Stromal cell of bone marrow (primary cell): ENCODE measurements at places on chromosomes 13 and 19.

DNA sequence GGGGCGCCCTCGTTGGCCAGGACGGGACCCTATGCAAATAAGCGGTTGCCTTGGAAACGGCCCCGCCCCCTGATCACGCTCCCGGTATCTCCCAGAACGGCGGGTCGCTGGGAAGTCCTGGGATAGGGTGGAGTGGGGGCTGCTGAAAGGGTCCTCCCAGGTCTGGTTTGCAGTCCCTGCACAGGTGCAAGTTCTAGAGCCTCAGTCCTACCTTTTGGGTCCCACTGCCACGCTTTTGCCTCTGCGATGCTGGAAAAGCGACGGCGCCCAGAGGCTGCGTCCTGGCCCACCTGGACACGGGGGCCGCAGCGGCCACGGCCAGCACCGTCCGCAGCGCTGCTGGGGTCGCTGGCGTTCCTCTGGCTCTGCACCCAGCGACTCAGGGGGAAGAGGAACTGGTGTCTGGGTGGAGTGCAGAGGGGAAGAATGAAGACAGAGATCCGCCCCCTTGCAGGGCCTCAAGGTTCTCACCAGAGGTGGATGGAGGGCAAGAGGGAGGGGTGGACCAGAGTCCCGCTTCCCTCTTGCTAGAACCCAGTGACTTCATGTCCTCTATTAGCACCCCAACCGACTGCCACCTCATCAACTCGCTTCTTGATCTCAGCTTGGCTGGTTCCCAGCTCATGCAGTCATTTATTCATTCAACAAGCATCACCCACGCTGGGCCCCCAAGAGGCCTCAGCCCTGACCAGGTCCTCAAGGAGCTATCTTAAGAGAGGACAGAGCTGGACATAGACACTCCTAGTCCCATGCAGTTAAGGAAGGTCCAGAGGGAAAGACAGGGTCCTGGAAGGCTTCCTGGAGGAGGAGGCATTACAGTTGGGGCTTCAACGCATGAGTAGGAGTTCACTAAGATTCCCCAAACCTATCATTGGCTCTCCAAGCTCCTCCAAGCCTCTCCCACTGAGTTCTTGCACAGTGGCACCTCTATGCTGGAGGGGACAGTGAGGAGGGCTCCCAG is at the start of gene LRRC25:
TSS of gene LRRC25 (minus strand) at position 381 of the 961 bp plus-strand sequence. CDS start 659 bp downstream, outside the sequence.
- no peak for DNase-seq

- DNase-seq, result no peak
Measured at GRCh38 chr13:32790731-32791130, 204.5 kb downstream of the PDS5B start.

DNA sequence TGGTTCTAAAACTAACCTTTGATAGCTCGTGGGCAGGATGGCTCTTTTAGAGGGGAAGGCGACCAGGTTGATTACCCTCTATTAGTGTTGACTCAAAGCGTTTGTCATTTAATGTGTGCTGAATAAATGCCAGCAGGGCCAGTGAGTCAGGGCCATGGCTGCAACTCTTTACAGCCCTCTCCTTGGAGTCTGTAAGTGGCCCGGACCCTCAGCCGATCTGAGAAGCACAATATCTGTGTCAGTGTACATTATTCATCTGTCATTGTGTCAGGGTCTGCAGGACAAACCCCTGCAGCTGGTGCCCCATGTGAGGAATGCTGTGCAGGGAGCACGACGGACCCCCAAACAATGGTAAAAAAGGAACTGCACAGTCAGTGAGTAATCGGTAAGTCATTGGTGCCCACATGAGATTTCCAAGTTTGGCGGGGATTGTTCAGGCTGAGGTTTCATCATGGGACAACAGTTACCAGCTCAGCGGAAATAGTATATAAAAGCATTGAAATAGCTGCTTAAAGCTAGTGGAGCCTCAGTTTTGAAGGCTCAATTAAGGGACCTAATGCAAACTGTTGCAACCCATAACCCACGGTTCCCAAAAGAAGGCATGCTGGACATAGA is 139.1 kb downstream of the ZNF675 start:
- no peak for DNase-seq

GRCh38 chr19:54949412-54949811 is 2.1 kb upstream of the NLRP7 start:
- DNase-seq, result no peak

DNA sequence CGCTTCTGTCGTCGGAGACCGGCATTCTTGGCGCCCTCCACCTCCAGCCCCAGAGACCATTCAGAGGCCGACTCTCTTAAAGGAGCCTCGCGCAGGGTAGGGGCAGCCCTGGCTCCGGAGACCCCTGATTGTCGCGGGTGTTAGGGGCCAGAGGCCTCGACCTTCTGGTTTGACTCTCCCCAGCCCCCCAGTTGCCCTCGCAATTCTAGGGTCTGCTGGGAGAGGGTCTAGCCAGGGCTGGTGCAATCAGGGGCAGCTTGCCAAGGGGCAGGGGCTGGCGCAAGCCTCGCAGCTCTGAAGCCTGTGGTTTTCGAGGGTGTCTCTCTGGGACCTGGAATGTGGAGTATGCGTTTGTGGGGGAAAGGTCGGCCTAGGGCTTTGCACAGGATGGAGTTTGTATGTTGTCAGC is 1.6 kb upstream of the SLC7A10 start:
- DNase-seq, result no peak

GRCh38 chr13:81988567-81988966 is 1647.6 kb upstream of the SPRY2 start:
- no peak for DNase-seq

GRCh38 chr19:34232566-34233481 is 21.5 kb upstream of the GARRE1 start:
- DNase-seq, result peak; percentile 93

- DNase-seq, result no peak
Measured at GRCh38 chr19:33514885-33515551, 6.6 kb downstream of the PEPD start.

DNA sequence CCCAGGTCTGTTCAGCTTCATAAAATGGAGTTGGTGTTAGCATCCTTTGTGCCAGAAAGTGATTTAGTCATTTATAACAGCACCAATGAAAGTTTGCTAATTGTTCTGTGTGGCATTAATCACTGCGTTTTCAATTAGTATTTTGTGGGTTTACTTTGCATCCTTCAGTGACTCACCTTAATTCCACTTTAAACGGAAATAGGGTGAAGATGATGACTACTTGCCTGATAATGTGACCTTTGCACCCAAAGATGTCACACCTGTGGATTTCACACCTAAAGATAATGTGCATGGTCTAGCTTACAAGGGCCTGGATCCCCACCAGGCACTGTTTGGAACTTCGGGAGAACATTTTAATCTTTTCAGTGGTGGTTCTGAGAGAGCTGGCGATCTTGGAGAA is 15.0 kb downstream of the GPATCH1 start:
- DNase-seq, result no peak

GRCh38 chr19:54107876-54108490 is 5.3 kb downstream of the NDUFA3 start:
- no peak for DNase-seq

DNA sequence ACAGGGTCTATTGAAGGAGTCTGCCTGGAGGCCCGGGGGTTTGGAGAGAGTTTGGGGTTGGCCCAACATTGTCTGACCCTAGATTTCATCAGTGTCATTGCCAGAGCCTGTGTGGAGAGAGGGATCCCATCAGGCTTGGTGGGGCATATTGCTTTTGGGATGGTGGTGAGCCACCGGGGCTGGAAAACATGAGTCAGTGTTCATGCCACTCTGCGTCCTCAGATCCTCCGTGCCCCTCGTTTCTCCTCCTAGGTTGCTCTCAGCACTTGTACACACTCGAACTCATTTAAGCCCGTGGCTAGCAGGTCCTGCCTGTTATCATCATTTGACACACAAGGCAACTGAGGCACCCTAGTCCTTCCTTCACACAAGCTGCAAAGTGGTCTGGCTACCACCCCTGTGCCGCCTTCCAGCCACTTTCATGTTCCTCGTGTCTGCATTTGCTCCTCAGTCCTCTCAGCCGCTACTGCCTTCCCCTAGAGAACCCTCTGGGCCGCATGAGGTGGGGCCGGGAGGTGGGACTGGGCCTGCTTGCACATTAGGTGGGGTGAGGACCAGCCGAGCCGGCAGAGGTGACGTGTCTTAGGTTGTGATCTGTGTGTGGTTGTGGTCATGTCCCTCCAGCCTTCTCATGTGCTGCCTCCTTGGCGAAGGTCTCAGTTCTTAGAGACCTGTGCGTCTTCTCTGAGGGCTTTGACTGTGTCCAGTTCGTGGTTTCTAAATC is 3.6 kb downstream of the NACC1 start:
- no peak for DNase-seq

DNA sequence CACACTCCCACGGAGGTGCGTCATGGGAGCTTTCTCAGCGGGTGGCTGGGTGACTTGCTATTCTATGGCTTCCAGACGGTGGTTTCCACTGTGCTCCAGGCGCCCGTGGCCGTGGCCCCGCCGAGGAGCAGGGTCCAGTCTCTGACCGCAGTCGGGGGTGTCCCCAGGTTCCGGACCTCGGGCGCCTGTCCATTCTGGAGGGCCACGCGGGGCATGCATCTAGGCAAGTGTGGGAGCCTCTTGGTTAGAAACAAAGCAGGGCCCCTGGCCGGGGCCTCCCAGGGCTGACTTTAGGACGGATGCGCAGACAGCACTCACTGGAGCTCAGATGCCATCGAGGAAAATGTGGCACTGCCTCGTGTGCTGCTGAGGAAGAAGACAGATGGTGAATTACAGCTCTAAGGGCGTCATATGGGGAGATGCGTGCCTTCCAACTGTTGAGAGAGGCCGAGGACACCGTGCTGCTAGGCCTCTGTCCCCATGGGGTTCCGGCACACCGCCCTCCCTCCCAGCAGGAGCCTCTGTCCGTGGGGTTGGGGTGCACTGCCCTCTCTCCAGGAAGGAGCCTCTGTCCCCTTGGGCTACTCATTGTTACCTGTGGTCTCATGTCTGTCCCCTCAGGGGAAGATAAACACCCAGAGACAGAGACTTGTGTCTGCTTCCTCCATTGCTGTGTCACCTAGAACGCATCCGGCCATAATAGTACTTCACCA is 38.1 kb downstream of the TMEM255B start:
- DNase-seq, result no peak

DNA sequence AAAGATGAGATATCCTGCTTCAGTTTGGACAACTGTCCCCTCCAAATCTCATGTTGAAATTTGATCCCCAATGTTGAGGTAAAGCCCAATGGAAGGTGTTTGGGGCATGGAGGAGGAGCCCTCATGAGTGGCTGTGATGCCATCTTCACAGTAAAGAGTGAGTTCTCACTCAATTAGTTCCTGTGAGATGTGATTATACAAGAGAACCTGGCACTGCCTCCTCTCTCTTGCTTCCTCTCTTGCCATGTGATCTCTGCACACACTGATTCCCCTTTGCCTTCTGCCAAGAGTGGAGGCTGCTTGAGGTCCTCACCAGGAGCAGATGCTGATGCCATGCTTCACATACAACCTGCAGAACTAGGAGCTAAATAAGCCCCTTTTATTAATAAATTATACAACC is 86.9 kb downstream of the HSPH1 start:
- no peak for DNase-seq

- DNase-seq, result no peak
Measured at GRCh38 chr19:29385191-29385795, 140.5 kb upstream of the VSTM2B start.

GRCh38 chr19:42279902-42280814 is 11.1 kb downstream of the CIC start:
- DNase-seq, result peak; percentile 88
